Germinal center (tissue), 1 donor: ENCODE measurements at places on chromosomes 5 and 9.

- DNase-seq, result no peak
Observed at GRCh38 chr5:78611126-78611605, 37.4 kb downstream of the LHFPL2 start.

DNA sequence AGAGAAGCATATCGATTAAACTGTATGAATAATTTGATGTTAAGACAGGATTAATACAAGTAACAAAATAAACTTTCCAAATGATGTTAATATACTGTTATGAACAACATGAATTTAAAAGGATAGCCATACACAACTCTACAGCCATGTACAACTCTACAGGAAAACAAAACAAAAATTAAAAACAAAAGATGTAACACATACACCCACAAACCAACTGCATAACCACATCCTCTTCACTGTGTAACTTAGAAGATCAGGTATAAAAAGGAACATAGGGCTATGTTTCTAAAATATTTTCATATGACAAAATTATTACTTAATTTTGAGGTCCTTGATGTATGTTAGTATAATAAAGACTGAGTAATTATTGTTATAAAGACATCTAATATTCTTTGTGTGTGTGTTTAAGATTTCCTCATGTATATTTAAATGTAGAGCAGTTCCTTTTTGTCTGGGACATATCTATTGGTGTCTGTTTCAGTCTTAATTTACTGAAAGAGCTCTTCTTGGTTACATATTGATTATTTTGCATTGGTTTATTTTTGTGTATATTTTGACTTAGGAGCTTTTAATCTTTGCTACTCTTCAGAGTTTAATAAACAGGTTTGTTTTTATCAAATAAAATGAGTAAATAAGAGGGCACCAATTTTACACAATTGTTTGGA, 966.8 kb upstream of the CTNND2 start:
- DNase-seq, result no peak

DNA sequence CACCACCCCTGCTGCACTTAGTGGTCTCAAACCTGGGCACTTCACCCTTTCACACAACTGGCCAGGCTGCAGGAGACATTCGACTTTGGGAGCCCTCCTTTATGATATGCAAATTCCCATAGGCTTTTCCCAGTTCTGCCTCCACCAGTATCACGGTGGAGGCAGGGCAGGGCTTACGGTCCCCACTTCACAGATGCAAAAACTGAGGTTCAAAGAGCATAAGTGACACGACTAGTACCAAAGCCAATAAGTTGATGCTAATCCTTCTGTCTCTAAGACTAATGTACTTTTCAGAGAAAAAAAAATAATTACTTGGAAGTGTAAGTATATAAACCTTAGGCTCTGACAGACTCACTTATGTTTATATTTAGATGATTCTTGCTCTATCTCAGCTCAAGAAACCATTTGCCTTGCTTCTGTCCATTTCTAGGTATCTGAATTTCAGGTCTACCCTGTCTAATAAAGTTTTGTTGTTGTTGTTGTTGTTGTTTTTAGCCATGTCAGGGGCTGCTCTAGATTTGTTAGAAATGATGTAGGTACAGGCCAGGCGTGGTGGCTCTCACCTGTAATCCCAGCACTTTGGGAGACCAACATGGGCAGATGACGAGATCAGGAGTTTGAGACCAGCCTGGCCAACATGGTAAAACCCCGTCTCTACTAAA, 10.7 kb downstream of the GALNT10 start:
- no peak for DNase-seq

DNA sequence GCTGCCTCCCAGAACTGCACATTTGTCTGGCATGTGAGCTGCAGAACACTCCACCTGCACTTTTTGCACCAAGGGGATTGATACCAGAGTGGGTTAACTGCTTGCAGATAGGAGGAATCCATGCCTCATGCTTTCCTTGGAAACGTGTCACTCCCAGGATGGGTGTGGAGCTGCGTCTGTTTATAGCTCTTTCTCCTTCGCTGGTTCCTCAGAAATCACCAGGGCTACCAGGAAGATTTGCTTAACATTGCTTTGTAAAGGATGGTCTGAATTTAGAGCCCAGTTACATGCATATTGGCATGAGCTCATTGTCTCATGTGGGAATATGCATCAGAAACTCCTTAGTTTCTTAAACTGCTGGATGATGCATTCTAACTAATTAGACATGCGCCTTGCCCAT, 234.6 kb downstream of the GADD45G start:
- no peak for DNase-seq
